Left ventricle myocardium inferior (tissue), 1 donor: ENCODE measurements at places on chromosomes 2 and 18. TPM values are rescaled to one million over a fixed set of nuclear protein-coding genes. Genes with fewer than 3 reads are reported as not detected.

TMEM178A gene
- 3.6 TPM for total RNA-seq

POTEJ gene
- total RNA-seq, result not detected

XDH gene
- total RNA-seq, result 0.05 TPM

DES gene
- total RNA-seq, result 15,954 TPM

DNA sequence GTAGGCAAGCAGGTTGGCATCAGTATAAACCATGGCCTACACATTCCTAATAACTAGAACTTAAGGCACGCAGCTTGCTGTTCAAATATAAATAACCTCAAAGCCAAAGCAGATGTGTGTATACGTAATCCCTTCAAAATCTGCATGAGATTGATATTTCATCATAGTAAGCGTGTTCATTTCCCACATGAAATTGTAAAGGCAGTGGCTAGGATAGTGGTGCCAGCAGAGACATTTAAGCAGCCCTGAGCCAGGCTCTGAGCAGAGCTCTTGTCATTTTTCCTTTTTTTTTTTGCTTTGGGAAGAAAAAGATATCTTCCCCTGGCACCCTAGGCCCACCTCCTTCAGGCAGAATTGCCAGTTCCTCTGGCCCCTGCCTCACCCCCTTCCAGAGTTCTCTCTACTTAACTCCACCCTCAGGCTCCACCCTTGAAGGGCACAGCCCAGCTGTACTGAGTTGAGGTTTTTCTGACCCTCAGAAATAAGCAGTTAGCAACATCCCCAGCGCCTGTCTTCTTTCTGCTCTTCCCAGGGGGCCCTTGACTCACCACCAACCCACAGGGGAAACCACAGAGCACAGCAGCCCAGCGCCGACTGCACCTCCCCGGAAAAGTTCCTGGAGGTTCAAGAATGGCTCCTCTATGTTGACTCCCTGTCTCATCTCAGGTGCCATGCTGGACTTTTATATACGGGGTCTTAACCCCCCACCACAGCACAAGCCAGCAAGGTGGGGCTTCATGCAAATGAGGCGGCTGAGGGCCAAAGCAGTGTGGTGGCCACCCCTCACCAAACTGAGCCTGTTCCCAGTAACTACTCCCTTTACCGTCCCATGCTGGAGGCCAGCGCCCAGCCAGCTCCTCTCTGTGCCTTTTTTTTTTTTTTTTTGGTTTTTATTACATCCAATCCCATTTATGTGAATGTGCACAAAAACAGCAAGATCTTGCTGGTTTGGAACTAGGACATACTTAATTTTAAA, 84.7 kb downstream of the EHD3 start:
- DNase-seq, result peak; percentile 31

DNA sequence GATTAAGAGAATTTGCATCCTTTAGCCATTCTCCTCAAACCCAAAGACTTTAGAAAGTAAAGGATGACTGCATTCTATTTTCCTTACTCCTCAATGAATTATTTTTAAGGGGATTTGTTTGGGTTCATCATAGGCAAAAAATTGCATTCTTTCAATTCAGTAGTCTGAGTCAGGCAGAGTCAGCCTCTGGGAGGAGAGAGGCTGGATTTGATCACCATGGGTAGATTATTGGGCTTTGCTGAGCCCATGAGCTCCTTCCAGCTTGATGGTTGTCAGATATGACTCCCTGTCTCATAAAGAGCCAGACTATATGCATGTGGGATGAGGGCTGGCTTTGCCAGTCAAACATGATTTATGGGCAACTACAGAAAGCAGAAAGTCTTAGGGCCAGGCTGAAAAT, 101.2 kb downstream of the KCNS3 start:
- no peak for DNase-seq

DNA sequence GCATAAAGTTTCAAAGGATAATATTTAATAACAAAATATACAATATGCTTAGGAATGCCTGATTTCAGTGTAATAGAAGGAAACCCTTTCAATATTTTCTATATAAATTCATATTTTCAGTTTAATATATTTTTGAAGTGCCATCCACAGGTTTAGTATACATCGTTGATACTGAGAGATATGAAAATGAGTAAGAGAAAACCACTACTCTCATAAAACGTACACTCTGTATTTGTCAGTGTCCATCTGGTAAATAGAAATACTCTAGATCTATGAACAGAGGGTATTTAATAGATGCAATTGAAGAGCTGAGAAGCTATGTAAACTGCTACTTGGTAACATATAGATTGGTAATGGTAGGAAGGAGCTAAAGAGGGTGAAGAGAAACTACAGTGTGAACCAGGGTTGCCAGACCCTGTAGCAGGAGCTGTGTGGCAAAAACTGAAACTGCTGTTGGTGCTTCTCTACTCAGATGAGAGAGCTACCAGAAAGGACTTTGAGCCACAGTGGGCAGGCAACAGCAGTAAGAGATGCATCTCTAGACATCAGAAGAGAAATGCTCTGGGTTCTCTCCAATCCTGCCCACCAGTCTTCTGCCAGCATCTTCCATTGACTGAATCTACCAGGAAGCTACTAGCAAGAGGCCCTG, 187.4 kb downstream of the CCDC102B start:
- no peak for DNase-seq

GRCh38 chr2:1675633-1676032, 68.7 kb downstream of the PXDN start:
- no peak for DNase-seq

GRCh38 chr2:177501186-177501585, 108.6 kb downstream of the AGPS start:
- no peak for DNase-seq

- DNase-seq, result no peak
Measured at GRCh38 chr2:120904830-120905234, 169.2 kb downstream of the GLI2 start.

DNA sequence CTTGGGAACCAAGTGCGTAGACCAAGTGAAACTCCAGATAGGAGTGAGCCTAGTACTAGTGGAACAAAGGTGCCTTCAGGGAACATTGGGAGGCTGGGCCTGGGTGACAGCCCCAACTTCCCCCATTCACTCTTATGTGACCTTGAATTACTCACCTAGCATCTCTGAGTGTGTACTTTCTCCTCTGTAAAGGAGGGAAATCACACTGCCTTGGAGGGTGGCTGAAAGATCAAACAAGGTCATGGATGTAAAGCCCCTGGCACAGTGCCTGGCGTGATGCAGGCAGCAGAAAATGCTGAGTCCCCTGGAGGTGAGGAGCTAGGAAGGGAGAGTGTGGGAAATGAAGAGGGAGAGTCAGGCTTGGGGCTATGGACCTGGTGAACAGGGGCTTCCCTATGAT, 45.9 kb downstream of the MARCO start:
- DNase-seq, result no peak

DNA sequence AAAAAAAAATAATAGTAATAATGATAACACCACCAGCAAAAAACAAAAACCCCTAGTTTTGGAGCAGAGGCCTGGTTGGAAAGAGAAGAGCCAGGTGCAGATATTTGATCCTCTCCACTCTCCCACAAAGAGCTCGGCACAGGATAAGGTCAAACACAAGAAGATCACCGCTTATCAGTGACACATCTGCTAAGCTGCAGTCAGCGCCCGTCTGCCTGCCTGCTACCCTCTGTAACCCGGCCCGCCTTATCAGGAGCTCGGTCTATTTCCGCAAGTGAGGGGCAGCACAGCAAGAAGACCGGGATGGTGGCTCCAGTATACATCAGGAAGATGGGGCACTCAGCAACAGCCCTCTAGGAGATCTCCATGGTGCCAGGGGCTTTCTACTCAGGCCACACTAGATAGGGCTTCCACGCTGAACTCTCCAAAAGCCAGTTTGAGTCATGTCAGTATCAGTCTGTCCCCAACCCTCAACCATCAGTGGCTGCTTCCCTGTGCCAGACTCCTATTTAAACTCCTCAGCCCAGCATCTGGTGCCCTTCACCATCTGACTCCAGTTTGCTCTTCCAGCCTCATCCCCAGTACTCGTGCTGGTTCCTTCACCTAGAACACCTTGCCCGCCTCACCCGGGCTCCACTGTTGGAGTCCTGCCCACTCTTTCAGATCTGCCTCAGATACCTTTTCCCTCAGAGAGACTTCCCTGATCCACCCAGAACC, 67.3 kb upstream of the PPP1CB start:
- DNase-seq, result no peak

- no peak for DNase-seq
Measured at GRCh38 chr2:201758873-201759272, 21.9 kb downstream of the ALS2 start.

GRCh38 chr2:79734518-79734917, 221.7 kb downstream of the CTNNA2 start:
- no peak for DNase-seq

DNA sequence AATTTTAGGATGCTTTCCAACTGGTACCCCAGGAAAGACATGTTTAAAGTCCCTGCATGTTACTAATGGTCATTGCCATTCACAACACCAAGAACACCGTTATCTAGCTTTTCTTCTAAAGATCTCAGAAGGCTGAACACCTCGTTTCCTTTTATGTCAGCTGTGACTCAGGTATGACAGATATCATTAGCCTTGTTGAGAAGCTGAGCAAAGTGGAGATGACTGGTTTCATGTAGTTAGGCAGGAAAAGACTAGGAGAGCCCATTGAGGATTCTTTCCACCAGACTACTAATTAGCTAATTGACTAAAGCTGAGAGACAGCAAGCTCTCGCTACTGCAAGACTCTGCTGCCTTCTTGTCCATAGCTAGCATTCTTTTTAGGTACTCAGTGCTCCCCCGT, 32.0 kb upstream of the ARL5A start:
- no peak for DNase-seq

DNA sequence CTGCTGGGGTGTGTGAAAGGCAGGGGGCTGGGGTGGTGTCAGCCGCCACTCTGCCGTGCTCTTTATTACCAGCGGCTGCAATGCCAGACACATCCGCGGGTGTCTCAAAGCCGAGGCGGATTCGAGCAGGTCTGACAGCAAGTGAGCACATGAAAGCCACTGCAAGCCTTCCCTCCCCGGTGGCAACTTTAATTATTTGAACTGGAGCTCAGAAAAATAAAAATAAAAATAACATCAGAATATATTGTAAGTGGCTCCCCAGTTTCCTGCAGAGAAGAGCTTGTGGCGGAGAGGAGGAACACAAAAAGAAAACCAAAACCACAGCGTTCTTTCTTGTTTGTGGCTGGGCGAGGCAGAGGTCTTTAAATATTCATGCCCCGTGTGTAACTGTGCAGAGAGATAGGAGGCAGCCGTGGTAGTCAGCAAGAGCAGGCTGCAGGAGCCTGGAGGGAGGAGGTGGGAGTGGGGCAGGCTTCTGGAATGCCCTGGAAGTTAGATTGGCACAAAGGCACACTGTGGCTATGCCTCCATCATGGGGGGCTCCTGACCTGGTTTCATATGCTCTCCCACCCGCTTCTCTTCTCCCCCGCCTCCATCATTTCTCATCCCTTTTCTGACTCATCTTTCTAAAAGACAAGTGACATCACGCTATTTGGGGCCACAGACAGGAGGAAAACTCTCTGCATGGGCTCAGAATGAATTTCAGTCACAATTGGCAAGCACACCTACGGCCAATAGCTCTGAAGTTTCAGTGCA, 199.8 kb downstream of the CLIP4 start:
- DNase-seq, result no peak

GRCh38 chr2:150916467-150917396, 344.9 kb downstream of the RBM43 start:
- DNase-seq, result no peak

GRCh38 chr2:232238108-232238507, 140.4 kb upstream of the ALPP start:
- DNase-seq, result no peak

DNA sequence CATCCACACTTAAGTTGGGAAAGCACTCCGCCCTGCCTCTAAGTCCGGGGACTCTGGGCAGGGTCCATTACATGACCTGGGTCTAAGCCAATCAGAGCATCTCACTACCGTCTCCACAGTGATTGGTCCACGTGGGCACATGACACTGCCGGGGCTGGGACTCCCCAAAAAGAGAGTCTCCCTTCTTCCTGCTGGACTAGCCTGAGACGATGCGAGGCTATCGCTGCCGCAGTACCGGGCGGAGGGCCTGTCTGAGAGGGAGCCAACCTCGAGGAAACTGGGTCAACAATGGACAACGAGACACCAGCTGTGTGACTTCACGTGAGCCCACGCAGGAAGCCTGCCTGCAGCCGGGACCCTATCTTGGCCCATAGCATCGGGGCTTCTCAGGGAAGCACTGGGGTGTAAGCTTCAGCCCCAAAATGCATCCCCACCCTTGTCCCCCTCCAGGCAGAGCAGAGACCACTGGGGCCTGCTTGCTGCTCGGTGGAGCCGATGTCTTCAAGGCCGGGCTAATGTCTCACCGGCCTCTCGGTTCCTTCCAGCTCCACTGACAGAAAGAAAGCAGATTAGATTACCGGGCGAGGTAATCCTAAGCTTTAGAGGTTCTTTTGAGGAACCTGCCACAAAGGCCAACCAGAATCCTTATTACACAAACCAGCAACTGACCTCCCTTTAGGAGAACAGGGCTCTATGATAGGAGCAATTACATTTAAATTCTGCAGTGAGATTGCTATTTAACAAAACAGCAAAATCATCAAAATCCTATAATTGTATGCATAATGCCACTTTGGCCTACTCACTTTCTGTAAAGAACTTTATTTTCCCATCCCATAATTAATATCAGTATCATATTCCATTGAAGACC, 21.3 kb upstream of the COPS8 start:
- DNase-seq, result no peak

DNA sequence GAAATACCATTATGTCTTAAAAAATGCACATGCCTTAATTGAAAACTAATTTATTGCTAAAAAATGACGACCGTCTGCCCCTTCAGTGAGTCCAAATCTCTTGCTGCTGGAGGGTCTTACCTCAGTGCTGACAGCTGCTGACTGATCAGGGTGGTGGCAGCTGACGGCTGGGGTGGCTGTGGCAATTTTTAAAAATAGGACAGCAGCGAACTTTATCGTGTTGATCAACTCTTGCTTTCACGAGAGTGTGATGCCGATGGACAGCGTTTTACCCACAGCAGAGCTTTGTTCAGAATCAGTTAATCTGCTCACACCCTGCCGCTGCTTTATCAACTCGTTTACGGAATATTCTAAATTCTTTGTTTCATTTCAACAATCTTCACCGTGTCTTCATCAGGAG, 21.2 kb upstream of the CTDP1 start:
- DNase-seq, result no peak

GRCh38 chr2:3285901-3286645, 91.5 kb downstream of the EIPR1 start:
- no peak for DNase-seq

DNA sequence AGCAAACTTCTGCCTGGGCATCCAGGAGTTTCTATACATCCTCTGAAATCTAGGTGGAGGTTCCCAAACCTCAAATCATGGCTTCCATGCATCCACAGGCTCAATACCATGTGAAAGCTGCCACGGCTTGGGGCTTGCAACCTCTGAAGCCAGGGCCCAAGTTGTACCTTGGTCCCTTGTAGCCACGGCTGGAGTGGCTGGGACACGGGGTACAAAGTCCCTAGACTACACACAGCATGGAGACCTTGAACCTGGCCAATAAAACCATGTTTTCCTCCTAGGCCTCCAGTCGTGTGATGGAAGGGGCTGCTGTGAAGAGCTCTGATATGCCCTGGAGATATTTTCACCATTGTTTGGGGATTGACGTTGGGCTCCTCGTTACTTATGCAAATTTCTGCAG, 43.4 kb upstream of the GALNT13 start:
- DNase-seq, result no peak
